ENCODE measurements at places on chromosomes 6 and 20.

DNA sequence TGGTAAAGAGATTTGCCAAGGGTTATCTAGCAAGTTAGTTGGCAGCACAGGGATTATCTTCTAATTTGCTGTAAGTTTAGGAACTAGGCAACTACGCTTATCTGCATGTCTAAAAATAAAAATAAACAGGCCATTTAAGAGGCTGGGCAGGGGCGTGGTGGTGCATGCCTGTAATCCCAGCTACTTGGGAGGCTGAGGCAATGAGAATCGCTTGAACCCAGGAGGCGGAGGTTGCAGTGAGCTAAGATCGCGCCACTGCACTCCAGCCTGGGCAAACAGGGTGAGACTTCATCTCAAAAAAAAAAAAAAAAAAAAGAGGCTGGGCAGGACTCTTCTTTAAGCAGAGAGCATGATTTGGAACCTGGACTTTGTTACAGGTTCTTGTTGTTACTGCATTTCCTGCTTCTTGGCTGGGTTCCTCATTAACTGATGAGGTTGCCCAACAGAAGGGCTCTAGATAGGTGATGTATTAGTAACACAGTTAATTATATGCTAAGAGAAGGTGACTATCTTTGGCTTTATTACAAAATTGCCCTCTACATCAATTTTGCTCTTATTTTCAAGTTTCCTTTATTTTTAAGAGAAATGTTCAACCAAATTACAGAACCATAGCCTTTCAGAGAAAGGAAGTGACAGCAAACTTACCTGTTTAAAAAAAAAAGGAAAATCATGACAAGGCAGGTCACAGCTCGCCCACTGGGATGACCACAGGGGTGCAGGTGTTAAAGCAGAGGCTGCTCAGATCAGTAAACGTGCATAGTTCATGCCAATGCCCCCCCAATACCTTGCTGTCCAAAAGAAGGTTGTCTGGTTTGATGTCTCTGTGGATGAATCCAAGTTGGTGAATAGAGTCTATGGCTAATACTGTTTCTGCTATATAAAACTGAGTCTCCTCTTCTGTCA, 32.5 kb downstream of the STK38 start:
- DNase-seq: no peak

DNA sequence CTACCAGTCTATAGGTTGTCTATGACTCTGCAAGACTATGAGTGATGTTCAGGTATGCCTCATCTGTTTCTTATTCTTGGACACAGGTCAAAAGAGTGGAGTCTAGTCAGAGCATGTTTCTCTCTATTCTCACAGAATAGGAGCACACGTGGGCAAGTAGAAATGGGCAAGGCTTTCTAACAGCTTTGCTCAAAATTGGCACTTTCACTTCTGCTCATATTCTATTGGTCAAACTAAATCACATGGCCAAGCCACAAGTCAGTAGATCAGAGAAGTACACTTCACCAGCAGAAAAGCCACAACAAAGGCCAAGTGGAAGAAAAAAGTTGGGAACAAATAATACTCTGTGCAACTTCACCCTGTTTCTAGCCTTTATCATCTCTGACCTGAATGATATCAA, 354.5 kb upstream of the SYNCRIP start:
- DNase-seq: no peak

DNA sequence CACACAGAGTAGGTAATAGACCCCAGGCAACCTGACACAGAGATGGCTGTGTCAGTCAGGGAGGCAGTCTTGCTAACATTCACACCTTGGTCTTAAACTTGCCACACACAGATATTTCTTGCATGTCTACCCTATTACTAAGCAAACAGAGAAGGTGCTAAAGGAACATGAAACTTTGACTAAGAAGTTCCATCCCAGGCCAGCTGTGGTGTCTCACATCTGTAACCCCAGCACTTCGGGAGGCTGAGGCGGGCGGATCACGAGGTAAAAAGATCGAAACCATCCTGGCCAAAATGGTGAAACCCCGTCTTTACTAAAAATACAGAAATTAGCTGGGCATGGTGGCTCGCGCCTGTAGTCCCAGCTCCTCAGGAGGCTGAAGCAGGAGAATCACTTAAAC, 222.4 kb upstream of the JARID2 start:
- DNase-seq: no peak

DNA sequence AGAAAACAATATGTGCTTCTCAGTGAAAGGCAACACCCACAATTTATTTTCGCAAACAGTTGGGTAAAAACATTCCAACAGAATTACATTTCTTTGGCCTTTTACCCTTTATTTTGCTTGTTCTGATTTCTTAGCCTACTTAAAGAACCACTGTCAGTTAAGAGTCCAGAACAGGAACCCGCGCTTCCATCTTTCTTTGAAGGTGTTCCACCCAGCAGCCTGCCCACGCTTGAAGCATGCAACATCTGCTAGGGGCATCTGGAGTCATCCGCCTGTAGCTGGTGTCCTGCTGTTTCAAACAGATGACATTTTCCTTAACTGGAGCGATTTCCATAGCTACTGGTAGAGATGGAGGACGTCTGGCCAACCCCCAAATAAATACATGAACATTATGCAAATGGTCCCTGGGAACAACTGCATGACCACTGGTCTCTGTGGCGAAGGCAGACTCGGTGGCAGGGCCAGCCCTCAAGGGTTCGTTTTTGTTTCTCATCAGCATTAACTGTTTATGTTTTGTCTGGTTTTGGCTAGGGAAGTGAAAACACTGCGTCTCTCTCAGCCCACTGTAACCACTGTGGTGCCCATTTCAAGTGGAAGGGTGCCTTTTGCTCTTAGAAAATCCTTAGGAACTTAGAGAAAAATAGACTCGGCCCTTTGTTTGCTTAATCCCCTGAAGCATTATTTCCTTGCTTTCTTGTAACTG, 51.6 kb downstream of the LAMA4 start:
- DNase-seq: no peak

DNA sequence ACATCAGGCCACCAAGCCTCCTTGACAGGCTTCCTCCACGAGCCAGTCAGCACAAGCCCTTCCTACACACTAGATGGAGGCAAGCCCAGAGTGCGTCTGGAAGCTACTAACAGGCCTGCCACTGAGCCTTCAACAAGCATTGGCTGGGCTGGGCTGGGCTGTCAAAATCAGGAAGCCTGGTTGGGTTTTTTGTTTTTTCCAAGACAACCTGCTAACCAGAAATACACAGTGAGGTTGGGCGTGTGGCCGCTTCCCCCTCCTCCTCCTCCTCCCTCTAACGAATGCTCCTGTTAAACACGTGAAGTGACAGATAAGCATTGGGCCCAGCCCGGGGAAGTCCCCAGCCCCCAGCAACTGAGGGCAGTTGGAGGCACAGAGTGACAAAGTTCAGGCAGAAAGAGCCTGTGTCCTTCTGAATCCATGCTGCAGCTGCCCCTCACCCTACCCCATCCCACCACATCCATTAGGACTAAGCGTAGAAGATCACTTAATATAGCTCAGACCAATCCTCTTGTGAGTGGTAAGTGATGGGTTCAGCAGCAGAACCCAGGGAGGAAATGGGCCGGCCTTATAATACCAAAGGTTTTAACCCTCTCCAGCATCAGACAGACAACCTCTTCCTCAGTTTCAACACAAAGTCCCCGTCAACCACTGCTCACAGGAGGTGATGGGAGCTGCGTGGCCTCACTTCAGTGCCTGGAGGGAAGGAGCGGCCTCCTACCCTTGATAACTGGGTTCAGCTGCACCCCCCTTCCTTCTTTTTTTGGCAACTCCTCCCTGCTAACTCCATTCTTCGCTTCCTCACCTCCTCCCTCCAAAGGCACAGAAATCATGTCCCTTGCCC, 1.1 kb downstream of the NFATC2 start:
- DNase-seq: peak; percentile 57

DNA sequence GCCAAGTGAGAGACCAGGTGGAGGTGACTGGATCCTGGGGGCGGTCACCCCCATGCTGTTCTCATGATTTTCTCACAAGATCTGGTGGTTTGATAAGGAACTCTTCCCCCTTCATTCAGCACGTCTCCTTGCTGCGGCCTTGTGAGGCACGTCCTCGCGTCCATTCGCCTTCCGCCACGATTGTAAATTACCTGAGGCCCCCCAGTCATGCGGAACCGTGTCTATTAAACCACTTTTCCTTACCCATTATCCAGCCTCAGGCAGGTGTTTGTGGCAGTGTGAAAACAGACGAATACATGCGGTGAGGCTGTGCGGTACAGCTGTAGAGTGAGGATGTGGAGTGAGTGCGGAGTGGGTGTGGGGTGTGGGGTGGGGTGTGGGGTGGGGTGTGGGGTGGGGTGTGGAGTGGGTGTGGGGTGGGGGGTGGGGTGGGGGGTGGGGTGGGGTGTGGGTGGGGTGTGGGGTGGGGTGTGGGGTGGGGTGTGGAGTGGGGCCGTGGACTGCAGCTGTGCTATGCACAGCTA, 12.1 kb upstream of the NTSR1 start:
- no peak for DNase-seq

DNA sequence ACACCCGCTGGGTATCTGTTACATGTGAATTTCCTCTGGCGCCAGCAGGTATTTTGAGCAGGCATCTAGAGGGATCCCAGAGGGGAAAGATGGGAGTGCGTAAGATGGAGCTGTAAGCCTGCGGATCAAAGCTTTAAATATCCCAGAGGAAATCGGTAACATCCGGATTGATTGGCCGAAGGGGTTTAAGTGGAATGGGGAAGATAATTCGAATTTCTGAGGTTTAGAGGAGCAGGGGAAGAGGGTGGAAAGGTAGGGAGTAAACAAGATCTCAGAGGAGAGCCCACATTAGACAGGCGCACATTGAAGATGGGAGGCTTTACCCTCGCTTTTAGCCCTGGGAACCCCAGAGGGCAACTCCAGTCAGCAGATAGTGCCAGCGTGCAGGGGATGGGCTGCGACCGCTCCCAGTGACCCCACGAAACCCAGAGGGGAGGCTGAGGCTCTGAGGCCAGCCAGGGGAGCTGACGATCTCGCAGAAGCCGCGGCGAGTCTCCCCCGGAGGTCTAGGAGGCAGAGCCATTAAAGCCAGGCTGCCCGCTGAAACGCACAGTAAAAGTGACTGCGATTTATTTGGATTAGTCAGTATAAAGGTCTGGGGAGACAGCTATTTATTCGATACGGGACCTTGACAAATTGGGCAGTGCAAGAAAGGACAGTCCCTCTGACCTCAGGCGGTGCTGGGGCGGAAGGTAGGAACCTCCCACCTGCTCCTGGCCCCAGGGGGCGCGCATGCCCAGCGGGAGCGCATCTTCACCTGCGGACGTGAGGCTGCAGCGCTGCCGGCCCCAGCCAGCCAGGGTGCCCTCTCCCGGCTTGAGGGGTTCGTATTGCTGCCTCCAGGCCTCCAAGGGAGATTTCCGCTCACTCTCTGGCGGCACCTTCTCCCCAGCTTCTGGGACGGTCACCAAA, 34.3 kb upstream of the TCF21 start:
- no peak for DNase-seq

DNA sequence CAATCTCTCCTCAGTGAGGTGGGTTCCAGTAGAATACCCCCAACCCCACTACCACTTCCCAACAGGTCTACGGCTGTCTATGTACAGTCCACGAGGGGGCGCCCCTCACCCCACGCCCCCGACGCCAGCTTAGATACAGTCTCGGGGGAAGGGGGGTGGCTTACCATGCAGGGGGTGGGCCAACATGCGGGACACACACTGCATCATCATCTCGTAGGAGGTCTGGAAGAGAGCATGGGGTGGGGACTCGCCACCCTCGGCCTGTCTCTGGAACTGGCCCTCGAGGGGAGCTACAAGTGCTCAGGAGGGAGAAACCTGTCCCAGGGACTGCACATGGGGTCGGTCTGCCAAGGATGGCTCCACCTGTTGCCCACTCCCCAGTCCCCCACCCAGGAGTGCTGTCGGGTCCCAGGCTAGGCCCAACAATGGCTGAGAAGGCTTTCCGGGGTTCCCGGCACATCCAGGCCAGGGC, 8.5 kb downstream of the MTCH1 start:
- no peak for DNase-seq

DNA sequence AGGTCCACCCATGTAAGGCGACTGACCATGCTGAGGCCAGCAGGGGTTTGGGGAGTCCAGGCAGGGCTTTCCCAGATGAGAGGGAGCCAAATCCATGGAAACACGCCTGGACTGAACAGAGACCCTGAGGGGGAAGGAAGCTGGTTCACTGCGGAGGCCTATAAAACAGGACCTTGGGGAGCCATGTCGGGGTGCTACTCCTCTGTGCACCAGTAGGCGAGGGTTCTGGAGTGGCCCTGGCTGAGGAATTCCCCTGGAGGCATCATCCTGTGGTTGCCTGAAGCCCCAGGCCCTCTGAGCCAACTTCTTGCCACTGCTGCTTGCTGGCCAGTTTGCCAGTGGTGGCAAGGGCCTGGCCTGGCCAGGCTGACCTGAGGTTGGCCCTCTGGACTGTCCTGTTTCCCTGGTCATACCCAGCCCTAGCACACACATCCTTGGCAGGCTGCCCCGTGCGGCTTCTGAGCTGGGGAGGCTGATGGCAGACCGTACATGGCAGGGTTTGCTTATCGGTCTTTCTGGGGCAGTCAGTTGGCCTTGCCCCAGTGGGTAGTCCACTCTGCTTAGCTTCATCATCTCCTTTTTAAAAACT, 2.2 kb upstream of the LRRN4 start:
- no peak for DNase-seq

DNA sequence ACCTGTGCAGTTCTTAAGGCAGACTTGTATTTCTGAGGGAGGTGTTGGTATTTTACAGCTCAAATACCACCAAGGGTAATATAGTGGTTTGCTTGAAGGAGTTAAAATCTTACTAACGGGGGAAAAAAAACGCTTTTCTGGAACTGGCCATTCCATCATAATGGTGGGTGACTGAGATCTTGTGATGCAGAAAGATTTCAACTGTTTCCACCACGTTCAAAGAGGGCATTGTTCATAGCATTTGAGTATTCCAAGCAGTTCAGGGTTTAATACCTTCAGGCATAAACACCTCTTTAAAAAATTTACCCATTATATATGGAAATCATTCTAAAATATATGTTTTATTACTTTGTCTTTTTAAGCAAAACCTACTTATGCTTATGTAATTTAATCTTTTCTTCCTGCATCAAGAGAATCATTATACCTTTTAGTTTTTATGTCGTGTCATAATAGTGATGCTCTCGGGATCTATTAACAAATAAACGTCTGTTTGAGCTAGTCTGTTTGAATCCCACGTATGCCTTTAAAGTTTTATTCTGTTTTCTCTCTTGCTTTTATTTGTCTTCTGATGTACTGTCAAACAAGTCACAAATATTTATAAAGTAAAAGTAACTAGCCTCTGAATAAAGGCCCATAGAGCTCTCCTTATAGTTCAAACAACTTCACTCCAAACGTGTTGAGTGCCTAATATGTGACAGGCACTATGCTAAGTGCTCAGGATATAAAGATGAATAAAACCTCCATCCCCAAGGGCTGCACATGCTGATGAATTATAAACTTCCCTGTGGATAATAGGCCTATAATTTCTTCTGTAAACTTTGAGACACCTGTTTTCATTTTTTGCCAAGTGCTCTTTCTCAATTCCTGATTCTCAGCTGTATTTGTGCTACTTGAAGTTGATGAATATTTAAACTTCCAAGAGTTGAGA, 298.8 kb upstream of the FERMT1 start:
- no peak for DNase-seq

All from midbrain (tissue), 1 donor.